ENCODE measurements at places on chromosomes 11 and 22. TPM values are rescaled to one million over a fixed set of nuclear protein-coding genes. Genes with fewer than 3 reads are reported as not detected.

The SELENOO gene
- 24.3 TPM for total RNA-seq

The EHF gene
- 18.6 TPM for total RNA-seq

The ANGPTL5 gene
- not detected for total RNA-seq

The BTG4 gene
- not detected for total RNA-seq

The TENM4 gene
- total RNA-seq, result 117 TPM

The TPH1 gene
- 0.50 TPM for total RNA-seq

The SYT13 gene
- 24.5 TPM for total RNA-seq

The UBQLN3 gene
- not detected for total RNA-seq

The LMO1 gene
- total RNA-seq, result 0.43 TPM

The OR51B2 gene
- total RNA-seq, result not detected

The SCN4B gene
- total RNA-seq, result 0.16 TPM

The ZNF214 gene
- 10.8 TPM for total RNA-seq

GRCh38 chr11:75263944-75264349 lies 23.4 kb downstream of the TPBGL start:
- DNase-seq, result no peak
- H3K4me3 ChIP-seq, result no peak overlapping the region
- peaks cover 6% of the 10 kb centered on the region for H3K27me3 ChIP-seq
- H3K36me3 ChIP-seq, result peaks cover 4% of the 10 kb centered on the region
- no peak overlapping the region for H3K27ac ChIP-seq
- H3K4me1 ChIP-seq, result no peaks in the 10 kb centered on the region

DNA sequence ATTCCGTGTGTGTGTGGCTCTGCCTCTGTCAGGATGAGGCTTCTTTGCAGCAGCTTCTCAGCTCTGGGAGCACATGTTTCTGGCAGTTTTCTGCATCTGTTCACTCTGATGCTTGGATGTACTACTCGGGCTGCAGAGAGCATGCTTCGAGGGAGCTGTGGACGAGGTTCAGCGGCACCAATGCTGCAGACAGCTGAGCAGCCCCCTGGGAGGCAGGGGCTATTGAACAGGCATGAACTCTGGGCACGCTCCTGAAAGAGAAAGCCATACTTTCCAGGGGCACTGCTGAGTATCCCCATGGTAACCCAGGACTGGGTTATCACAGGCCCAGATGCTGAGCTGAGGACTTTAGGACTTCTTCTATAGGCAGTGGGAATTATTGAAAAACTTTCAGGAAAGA lies 33.8 kb downstream of the ADAMTS8 start:
- H3K4me3 ChIP-seq, result no peak overlapping the region
- peaks cover 24% of the 10 kb centered on the region for H3K27me3 ChIP-seq
- H3K27ac ChIP-seq, result no peak overlapping the region
- no peaks in the 10 kb centered on the region for H3K36me3 ChIP-seq

DNA sequence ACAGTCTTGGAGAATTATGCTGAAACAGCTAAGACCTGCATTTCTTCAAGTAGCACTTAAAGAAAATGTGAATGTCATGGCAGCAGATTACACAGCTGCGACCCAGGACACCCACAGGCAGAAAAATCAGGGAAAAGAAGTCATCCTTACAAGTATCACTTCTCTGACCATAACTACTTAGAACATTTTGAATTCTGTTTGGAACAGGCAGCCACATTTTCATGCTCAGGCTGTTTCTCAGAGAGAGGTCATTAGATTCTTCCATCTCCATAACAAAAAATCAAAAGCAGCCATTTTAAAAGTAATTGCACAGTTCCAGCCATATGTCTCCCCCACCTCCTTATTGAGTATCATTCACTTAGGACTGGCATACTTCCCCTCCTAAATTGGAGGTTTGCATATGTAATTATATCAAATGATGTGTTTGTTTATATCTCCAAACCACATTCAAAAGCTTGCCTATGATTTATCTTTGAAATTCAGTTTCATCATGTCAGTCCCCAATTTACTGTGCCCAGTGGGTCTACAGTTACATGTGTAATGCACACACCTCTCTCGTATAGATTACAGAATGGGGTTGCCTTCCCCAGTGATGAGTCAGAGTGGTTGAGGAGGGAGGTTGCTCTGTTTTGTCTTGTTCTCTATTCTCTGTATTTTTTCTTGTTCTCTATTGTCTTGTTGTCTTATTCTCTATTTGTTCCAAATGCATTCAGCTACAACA lies 276.5 kb upstream of the MTNR1B start:
- H3K4me1 ChIP-seq, result peaks cover 16% of the 10 kb centered on the region
- no peak overlapping the region for H3K27ac ChIP-seq
- DNase-seq, result no peak
- H3K4me3 ChIP-seq, result no peak overlapping the region

- no peaks in the 10 kb centered on the region for H3K4me1 ChIP-seq
- no peaks in the 10 kb centered on the region for H3K36me3 ChIP-seq
- no peak overlapping the region for H3K4me3 ChIP-seq
- DNase-seq, result no peak
- peaks cover 22% of the 10 kb centered on the region for H3K27me3 ChIP-seq
Measured at GRCh38 chr11:2574553-2575535, 125.0 kb downstream of the KCNQ1OT1 start.

DNA sequence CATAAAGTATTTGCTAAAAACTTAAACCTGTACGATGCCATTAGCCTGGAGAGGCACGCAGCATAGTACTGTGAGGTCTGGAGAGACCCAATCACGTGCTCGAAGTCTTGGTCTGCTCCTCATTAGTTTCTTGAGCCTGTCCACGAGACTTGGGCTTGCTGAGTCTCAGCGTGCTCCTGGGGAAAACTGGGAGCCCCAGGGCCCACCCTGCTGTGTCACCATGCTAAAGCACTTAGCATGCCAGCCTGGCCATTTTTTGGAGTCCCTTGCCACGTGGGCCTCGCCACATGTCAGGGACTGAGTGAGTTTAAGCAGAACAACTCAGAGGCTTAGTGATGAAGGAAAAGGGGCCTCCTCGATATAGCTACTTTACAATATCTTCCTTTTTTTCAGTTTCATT lies 2.6 kb downstream of the CDC45 start:
- H3K4me3 ChIP-seq, result no peak overlapping the region
- no peak overlapping the region for H3K27ac ChIP-seq
- H3K27me3 ChIP-seq, result no peaks in the 10 kb centered on the region
- peaks cover 3% of the 10 kb centered on the region for H3K36me3 ChIP-seq
- peaks cover 20% of the 10 kb centered on the region for H3K4me1 ChIP-seq

DNA sequence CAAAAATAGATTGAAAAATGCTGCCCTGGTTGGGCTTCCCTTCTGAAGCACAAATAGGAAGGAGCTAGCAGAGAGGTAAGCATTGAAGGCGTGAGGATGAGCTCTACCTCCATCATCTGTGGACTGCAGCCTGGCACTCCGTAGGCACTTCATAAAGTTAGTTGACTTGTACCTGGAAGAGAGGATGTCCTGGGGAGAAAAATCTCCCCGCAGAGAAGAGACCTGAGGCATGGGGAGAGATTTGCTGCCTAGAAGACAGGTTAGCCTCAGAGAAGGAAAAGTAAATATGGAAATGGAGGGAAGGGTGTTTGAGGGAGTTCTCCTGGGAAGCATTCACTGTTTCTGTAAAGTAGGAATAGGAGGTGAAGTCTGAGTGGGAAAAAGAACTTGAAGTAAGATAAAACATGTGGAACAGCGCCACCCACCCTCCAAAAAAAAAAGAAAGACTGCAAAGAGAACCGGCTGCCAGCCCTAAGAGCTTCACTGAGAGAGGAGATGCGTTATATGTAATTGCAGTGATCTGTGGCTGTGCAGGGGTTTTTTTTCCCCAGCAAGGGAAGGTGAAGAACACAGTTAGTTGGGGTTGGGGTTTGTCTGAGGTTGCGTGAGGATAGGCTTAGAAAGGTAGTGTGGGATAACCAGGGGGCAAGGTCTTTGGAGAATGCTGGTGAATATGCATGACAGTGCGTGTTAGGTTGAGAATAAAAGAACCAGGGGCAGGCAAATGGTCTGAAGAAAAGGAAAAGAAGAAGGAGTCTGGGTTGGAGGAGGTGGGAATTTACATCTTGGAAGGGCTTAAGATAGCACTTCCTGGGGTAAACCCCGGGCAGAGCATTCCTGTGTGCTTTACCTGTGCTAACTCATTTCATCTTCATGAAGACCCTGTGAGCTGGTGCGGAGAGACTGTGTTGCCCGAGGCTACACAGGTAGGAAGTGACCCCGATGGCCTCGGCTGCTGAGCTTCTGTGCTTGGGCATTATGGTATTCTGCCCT lies 16.0 kb downstream of the TNRC6B start:
- H3K36me3 ChIP-seq, result peaks cover 3% of the 10 kb centered on the region
- H3K4me3 ChIP-seq, result no peak overlapping the region
- peak overlapping the region; percentile 12 for H3K27ac ChIP-seq
- DNase-seq, result no peak
- no peaks in the 10 kb centered on the region for H3K27me3 ChIP-seq

DNA sequence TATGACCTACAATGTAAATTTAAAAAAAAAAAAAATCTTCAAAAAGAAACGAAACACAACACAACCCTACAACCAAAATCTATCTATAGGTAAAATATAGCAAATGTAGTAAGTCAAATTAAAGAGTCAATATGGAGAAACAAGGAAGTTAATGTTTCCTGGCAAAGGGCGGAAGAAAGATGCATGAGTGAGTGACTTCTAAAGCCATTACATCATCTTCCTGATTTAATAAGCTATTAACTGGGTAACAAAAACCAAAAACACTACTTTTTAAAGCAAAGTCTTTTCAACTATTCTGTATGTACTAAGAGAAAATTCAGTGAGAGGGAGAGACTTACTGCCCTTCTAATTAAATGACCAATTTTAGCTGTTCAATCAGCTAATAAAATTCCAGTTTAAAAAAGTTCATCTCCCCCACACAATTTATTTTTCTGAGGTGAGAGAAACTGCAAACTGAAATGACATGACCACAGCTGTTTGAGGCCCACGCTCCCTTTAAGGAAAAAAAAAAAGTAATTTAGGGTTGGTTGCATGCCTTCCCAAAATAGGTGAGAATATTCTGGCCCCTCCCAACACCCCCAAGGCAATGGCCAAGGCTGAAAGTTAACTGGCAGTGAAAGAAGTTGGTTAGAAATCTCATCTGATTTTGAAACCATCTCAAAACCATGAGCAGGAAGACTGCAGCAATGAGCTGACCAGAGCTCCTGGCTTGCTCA lies 5.9 kb downstream of the SF1 start:
- peaks cover 71% of the 10 kb centered on the region for H3K36me3 ChIP-seq
- no peak overlapping the region for H3K4me3 ChIP-seq
- peaks cover 35% of the 10 kb centered on the region for H3K4me1 ChIP-seq

DNA sequence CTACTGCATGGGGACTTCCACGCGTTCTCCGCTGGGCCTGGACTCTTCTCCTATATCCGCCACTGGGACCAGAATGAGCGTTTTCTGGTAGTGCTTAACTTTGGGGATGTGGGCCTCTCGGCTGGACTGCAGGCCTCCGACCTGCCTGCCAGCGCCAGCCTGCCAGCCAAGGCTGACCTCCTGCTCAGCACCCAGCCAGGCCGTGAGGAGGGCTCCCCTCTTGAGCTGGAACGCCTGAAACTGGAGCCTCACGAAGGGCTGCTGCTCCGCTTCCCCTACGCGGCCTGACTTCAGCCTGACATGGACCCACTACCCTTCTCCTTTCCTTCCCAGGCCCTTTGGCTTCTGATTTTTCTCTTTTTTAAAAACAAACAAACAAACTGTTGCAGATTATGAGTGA lies 7.7 kb downstream of the SLC3A2 start:
- peaks cover 33% of the 10 kb centered on the region for H3K4me1 ChIP-seq
- peak overlapping the region; percentile 90 for H3K27ac ChIP-seq
- H3K27me3 ChIP-seq, result no peaks in the 10 kb centered on the region
- H3K36me3 ChIP-seq, result peaks cover 39% of the 10 kb centered on the region

GRCh38 chr11:116707161-116707629 lies 65.6 kb downstream of the BUD13 start:
- DNase-seq, result no peak
- no peak overlapping the region for H3K4me3 ChIP-seq
- H3K36me3 ChIP-seq, result no peaks in the 10 kb centered on the region
- peaks cover 3% of the 10 kb centered on the region for H3K4me1 ChIP-seq
- no peak overlapping the region for H3K27ac ChIP-seq

DNA sequence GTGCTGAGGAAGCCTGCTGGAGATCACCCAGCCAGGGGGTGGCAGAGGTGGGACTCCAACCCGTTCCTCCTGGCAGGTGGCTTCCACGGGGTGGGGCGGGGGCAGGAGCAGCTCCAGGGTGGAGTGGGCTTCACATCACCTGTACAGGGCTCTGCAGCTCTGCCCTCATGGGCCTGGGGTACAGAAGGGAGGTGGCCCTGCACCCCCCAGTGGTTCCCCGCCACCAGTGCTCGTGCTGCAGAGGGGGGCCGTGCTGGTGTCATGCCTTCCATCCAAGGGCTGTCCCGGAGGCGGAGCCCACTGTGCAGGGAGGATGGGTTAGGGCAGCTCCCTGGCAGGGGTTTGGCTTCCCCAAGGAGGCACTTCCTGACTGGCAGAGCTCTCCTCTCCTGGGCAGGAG lies 76.4 kb upstream of the SHISAL1 start:
- peaks cover 12% of the 10 kb centered on the region for H3K4me1 ChIP-seq
- H3K4me3 ChIP-seq, result no peak overlapping the region
- H3K27me3 ChIP-seq, result peaks cover 30% of the 10 kb centered on the region

DNA sequence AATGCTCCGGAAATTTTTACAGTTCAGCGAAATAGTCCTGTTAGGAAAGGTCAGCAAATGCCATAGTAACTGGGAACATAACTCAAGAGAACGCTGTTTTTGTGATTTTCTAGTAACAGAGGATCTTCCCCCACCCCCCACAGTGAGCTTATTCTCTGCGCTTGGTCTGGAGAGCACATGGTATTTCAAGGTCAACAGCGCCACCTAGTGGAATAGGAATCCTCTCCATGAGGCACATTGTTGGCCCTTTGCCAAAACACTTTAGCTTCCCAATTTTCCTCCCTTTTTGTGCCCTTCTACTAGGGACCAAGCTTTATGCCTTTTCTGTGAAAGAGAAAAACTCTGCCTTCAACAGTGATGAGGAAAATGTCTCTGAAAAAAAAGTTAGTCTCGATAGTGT lies 13.2 kb upstream of the OR4C12 start:
- H3K27me3 ChIP-seq, result no peaks in the 10 kb centered on the region
- no peak overlapping the region for H3K4me3 ChIP-seq
- no peak for DNase-seq

- H3K36me3 ChIP-seq, result peaks cover 44% of the 10 kb centered on the region
- no peak overlapping the region for H3K27ac ChIP-seq
- DNase-seq, result no peak
- no peaks in the 10 kb centered on the region for H3K27me3 ChIP-seq
- H3K4me1 ChIP-seq, result peaks cover 19% of the 10 kb centered on the region
Measured at GRCh38 chr11:71485063-71485399, 32.0 kb downstream of the NADSYN1 start.

DNA sequence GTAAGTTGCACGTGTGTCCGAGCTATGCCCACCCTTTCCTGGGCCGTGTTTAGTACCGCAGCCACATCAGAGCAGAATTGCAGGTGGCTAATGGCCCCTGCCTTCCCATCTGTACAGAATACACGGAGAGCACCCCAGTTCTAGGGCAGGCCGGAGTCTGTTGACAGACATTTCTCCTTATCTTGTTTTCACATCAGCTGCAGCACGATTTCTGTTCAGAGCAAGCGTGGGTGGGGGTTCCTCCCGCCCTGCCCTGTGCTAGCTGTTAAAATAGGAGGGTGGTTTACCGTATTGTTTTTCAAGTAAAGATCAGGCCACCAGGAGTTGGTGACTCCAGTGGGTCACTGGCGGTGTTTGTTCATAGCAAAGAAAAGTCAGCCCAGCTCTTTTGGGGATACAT lies 41.1 kb downstream of the UBASH3B start:
- DNase-seq, result no peak
- no peaks in the 10 kb centered on the region for H3K36me3 ChIP-seq
- H3K4me1 ChIP-seq, result no peaks in the 10 kb centered on the region
- H3K27ac ChIP-seq, result no peak overlapping the region

GRCh38 chr11:68206211-68206610 lies 6.9 kb downstream of the KMT5B start:
- no peaks in the 10 kb centered on the region for H3K27me3 ChIP-seq
- no peak for DNase-seq
- peak overlapping the region; percentile 35 for H3K27ac ChIP-seq
- H3K36me3 ChIP-seq, result peaks cover 2% of the 10 kb centered on the region
- peaks cover 25% of the 10 kb centered on the region for H3K4me1 ChIP-seq

Data from progenitor cell of endocrine pancreas (in vitro differentiated cells).